ENCODE measurements at places on chromosomes 16 and 17.
A peak's percentile ranks its signal among the peaks of the same experiment; 100 is the strongest.

GRCh38 chr16:85984947-85985451 is 86.0 kb downstream of the IRF8 start:
- H3K4me3 ChIP-seq = peak overlapping the region; percentile 19
- peaks cover 2% of the 10 kb centered on the region for H3K27me3 ChIP-seq
- no peaks in the 10 kb centered on the region for H3K36me3 ChIP-seq

- no peak overlapping the region for H3K4me3 ChIP-seq
- no peaks in the 10 kb centered on the region for H3K36me3 ChIP-seq
- H3K27ac ChIP-seq = no peak overlapping the region
- H3K27me3 ChIP-seq = peaks cover 10% of the 10 kb centered on the region
- no peak for DNase-seq
- H3K4me1 ChIP-seq = no peaks in the 10 kb centered on the region
Measured at GRCh38 chr17:61479493-61480413, 27.5 kb downstream of the TBX4 start.

DNA sequence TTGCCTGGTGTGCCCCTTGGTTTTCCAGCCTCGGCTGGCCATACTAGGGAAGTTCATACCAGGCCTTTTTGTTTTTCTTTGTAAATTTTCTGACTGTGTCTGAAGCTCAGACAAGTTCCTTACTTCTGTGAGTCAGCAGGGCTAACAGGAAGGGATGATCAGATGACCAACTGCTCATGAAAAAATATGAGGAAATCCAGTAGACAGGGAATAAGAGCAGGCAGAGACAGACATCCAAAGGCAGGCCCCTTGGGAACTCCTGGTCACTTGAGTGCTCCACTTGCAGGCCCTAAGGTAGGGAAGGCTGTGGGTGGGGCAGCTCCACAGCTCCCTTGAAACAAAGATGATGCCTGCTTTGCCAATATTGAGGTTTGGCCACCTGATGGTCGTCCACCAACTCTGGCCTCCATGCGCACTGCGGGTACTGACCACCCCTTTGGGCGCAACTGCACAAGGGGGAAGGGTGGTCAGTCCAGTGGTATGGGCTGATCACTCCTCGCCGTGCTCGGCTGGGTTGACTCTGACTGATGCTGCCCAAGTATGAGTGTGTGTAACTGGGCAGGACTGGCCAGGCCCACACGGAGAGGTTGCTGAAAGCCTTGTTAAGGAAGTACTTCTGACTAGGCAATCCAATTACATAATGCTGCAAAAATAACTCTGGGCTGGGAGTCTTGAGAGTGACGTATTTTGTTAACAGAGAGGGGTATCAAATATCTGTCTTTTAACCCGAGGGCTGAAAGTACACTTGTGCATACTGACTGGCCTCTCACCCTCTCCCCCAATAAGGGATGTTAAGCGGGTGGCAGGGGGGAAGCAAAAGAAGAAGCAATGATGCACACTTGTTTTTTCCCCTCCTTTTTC is 20.8 kb upstream of the ZFHX3 start:
- H3K27me3 ChIP-seq = peaks cover 68% of the 10 kb centered on the region
- H3K36me3 ChIP-seq = no peaks in the 10 kb centered on the region
- no peak overlapping the region for H3K4me3 ChIP-seq
- no peak overlapping the region for H3K27ac ChIP-seq
- H3K4me1 ChIP-seq = peaks cover 17% of the 10 kb centered on the region
- DNase-seq = no peak

- DNase-seq = peak; percentile 89
- H3K36me3 ChIP-seq = peaks cover 2% of the 10 kb centered on the region
- H3K4me1 ChIP-seq = peaks cover 75% of the 10 kb centered on the region
- H3K27me3 ChIP-seq = no peaks in the 10 kb centered on the region
- H3K4me3 ChIP-seq = peak overlapping the region; percentile 71
Measured at GRCh38 chr17:40531051-40531991, 29.9 kb upstream of the TNS4 start.
